Retinal pigment epithelial cell (primary cell): ENCODE measurements at places on chromosomes 3 and 15.
A peak's percentile ranks its signal among the peaks of the same experiment; 100 is the strongest.

GRCh38 chr3:138625707-138626365 lies 17.3 kb downstream of the FAIM start:
- peak; percentile 7 for DNase-seq

DNA sequence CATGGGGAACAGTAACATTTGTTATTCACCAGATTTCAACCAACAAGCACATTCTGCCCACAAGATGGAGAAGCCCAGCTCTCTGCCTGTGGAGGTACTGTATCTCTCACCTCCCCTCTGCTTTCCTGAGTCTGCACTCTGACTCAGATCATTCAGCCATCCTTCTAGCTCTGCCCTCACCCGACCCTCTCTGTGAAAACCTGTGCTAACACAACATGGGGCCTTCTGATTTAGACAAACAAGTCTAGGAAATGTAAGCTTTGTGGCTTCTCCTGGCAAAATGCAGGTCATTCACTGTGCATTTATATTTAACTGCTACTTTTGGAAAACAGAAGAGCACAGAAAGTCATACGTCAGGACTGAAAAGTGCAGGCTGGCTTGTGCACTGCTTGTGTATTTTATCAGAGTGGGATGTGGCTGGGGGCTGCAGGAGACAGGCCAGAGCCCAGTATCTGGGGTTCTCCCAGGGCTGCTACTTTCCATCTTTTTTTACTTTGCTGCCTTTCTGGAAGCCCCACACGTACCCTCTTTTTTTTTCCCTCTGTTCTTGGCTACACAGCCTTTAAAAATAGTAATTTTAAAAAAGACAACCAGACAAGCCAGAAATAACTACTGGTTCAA lies 50.8 kb downstream of the SUSD5 start:
- DNase-seq = no peak

DNA sequence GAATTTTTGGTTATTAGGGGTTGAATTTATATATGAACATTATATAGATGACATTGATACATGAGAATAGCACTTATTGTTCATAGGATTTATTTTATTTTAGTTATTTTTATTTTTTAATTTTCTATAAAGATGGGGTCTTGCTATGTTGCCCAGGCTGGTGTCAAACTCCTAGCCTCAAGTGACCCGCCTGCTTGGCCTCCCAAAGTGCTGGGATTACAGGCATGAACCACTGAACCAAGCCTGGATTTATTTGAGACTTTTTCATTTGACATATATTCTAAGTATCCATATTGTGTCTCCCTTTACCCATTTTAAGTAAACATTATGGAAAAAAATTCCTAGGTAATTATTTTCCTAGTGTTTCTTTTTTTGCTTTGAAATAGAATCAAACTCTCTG lies 12.5 kb downstream of the PAQR9 start:
- DNase-seq = no peak

DNA sequence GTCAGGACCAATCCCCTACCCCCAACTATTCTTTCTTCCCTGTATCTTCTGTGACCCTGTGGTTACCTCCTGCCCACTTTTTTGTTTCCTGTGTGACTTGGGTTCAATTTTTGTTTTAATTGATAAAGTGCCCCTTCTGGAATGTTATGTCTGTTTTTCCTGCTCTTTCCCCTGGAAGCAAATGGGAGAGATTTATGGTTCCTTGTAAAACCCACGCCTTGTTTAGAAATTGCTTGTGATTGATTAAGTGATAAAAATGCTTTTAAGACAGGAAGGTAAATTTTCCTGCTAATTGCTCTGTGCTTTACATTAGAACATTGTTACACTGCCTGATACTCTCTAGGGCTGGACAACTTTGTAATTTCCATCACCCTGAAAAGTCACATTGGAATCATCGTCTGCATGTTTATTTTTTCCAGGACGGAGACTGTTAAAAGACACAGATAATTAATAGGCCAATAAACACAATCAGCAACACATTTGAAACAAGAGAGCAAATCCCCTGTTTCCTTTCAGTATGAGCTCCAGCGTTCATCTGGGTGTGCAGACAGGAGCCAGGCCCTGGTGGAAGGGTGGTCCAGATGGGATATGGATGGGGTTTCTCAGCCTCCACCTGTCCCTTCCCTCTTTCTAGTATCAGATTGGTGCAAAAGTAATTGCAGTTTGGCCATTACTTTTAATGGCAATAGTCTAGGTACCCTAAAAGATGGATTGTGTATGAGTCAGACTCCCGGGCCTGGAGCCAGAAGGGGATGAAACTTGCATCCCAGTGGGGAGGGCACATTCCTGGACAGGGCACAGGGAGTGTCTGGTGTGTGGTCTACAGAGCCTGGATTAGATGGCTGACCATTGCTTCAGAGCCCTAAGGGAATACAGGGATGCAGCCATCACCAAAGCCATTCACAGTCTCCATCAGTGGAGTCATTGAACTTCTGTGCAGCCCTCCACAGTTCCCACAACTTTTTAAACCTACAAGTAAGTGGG lies 58.1 kb upstream of the AGBL1 start:
- DNase-seq = no peak

- DNase-seq = no peak
Measured at GRCh38 chr3:122934251-122934650, 93.3 kb downstream of the SEMA5B start.

DNA sequence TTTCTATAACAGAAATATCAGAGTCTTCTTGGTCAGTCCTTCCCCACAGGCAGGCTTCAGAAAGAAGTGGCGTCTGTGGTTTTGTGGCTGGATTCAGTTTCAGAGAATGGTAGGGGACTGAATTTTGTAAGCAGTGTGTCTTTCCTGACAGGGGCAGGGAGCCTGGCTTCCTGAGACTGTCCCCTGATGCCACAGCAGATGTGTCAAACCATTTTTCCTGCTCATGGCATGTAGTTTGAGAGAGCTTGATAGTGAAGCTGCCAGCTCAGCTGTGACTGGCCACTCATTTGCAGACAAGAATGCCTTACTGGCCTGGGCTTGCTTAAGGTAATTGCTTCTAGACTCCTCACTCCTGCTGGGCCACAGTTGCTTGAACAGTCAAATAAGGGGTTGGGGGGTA lies 26.4 kb downstream of the LARS2 start:
- no peak for DNase-seq

DNA sequence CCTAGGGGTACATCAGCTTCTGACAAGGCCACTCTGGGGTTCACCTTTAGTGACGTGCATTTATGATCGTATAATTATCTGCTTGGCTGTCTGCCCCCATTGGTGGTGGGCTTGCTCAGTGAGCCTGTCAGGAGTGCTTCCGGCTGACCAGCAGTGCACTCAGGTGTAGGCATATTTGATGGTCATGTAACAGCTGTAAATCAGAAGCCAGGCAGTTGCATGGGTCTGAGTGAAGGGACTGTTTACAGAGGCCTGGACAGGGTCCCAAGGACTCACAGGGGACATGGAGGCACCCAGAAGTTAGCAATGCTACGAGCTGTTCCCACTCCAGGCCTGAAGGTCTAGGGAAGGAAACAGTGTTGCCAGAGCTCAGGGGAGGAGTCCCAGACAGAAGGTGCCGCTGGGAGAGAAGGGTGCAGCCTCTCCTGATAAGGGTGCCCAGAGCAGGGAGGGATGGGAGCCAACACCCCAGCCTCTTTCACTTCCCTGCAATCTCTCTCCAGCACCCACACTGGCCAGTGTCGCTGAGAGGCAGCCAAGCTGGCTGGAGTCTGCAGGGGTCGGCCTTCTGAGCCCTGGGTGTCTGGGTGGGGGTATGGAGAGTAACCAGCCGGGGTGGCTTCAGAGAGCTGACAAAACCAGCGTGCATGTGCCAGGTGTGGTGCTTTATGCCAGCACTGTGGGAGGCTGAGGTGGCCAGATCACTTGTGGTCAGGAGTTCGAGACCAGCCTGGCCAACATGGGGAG lies 61.3 kb upstream of the PRR23E start:
- DNase-seq = no peak

DNA sequence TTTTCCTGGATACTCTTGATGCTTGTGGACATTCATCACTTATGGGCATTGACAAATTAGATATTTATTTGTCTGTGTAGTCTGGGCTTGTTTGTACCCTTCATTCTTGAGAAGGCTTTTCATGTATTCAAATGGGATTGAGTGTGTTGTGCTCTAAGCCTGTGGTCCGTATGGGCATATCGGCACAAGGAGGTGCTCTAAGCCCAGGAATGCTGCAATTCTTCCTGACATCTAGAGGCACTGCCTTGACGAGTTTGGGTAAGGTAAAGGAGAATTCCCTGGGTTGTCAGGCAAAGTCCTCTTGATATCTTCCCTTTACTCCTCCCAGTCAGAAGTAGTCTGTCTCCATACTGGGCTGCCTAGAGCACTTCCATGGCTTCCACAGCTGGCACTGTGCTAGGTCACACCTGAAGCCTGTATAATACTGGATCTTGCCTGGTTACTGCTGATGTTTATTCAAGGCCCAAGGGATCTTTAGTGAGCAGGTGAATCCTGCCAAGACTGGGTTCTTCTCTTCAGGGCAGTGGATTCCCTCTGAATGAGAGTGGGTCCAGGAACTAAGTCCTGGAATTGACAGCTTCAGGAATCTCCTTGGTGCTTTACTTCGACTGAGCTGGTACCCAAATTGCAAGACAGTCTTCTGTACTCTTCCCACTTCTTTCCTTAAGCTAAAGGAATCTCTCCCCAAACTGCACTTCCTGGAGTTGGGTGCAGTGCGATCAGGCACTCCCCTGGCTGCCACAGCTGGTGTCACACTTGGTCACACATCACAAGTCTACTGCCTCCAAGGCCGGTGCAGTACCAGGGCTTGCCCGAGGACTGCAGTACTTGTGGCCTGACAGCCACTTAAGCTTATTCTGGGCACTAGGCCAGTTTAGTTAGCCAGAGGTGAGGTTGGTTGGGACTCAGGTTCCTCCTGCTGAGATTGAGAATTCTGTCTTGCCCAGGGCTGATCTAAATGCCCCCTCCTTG lies 46.0 kb downstream of the GALK2 start:
- DNase-seq = peak; percentile 51

- DNase-seq = no peak
Measured at GRCh38 chr15:31089368-31090047, 12.0 kb downstream of the TRPM1 start.

GRCh38 chr3:185757176-185757575 lies 67.7 kb downstream of the IGF2BP2 start:
- no peak for DNase-seq

DNA sequence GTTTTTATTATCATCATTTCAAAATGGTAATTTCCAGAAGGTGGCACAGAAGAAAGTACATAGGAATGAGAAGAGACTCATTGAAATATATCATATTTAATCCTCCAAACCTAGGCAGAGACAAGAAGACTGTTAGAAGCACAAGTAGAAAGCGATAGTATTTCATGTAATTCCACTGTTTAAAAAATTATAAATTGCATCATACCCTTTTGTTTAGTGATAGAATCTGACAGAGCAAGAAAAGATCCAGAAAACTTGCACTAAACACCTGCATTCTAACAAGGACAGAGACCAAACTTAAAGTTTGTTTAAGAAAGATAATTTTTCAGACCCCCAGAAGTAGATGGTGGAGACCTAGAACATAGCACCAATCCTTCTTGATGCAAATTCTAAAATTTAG lies 56.9 kb upstream of the CD96 start:
- no peak for DNase-seq

- no peak for DNase-seq
Measured at GRCh38 chr3:27559835-27560234, 75.7 kb upstream of the SLC4A7 start.

- no peak for DNase-seq
Measured at GRCh38 chr3:181694805-181695660, 16.7 kb upstream of the SOX2 start.

GRCh38 chr3:134636406-134636805 lies 14.4 kb downstream of the KY start:
- DNase-seq = no peak

- no peak for DNase-seq
Measured at GRCh38 chr15:40040293-40040635, 1.3 kb upstream of the SRP14 start.

DNA sequence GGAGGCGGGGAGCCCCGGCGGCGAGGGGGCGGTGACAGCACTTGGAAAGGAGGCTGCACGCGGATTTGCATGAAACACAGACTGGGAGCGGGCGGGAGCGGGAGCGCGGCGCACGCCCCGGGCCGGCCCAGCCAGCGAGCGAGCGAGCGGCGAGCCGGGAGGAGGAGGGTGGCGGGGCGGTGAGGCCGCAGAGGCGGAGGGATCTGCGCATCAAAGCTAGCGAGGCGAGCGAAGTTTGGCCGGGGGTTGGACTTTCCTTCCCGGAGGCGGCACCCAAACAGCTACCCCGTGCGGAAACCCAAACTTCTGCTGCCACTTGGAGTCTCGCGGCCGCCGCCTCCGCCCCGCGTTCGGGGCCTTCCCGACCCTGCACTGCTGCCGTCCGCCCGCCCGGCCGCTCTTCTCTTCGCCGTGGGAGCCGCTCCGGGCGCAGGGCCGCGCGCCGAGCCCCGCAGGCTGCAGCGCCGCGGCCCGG lies at the start of gene SMAD3:
Gene SMAD3, plus strand, starts transcription at position 72 of the 475 bp plus-strand sequence. CDS start 553 bp downstream, outside the sequence.
- peak; percentile 80 for DNase-seq

DNA sequence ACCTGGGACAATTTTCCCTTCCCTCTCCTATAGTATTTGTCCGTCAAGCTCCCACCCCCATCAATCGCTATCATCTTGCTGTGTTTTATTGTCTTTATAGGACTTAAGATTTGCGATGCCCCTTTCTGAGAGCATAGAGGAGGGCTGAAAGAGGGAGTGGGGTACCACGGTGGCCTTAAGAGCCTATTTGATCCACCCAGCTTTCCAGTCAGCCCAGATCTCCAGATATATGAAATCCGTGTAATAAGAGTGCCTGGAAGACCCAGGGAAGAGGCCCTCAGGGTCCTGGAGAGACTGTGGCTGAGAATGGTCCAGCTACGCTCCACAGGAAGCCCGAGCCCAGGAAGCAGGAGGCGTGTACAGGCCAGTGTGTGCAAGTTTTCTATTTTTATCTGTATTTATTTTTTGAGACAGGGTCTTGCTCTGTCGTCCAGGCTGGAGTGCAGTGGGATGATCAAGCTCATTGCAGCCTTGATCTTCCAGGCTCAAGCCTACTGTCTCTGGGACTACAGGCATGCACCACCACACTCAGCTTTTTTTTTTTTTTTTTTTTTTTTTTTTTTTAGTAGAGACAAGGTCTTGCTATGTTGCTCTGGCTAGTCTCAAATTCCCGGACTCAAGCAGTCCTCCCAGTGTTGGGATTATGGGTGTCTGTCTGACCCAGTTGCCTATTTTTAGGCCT lies 964 bp upstream of the NCKIPSD start:
- DNase-seq = no peak

DNA sequence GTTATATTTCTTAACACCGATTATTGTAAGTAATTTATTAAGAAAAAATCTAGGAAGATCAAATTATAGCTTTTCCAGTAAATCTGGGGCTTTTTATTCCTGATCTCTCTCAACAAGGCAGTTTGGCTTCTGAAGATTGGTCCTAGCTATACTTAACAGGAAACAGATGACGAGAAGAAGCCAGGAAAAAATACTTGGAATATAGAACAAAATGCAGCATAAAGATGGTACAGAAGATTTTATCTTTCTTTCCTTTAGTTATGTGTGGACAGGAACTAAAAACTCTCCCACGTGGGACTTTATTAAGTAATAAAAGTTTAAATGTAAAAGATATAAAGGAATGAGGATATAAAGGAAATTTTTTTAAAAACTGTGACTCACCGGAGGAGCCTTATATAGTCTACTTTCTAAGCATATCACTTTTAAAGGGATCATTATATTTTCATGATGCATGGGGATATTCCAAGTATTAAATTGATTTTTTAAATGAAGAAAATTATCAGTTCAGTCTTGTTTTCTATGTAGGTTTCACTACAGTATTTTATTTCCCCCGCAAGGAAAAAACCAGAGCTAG lies 8.2 kb downstream of the B3GNT5 start:
- no peak for DNase-seq
